ENCODE measurements at places on chromosomes 12 and 14.

DNA sequence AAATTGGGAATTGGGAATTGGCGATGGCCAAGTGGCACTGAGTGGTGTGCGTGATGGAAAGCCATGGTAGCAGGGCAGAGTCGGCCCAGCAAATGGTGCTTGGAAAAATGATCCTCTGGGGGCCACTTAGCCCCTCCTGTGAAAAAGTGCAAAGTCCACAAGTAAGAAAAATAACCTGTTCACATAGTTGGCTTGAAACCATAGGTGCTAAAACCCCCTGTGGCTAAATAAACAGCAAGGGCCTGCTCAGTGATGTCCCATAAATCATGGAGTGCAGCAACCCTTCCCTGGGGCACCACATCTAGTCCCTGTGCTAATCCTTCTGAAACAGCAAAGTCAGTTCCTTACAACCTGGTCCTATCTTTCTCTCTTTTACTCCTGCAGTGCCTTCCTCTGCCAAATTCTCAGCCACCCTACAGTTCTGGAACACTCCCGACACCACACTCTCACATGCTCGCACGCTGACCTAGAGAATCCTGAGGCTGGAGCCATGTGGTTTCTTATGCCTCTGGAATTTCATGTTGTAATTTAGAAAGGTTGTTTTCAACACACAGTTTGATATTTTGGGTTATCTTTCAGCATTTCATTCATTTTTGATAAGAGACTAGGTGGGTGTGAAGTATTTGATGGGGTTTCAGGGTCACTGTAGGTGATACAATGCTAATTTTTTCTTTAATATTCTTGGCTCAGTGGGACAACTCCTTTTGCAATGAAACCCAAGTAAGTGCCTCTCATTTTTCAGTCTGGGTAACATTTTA lies 123.6 kb downstream of the SMOC1 start:
- DNase-seq, result no peak

GRCh38 chr12:9342614-9343353 lies 134.6 kb upstream of the PZP start:
- no peak for DNase-seq

GRCh38 chr12:102548543-102548942 lies 68.2 kb upstream of the IGF1 start:
- DNase-seq, result no peak

GRCh38 chr14:52338051-52338681 lies 24.1 kb downstream of the PTGER2 start:
- DNase-seq, result no peak

DNA sequence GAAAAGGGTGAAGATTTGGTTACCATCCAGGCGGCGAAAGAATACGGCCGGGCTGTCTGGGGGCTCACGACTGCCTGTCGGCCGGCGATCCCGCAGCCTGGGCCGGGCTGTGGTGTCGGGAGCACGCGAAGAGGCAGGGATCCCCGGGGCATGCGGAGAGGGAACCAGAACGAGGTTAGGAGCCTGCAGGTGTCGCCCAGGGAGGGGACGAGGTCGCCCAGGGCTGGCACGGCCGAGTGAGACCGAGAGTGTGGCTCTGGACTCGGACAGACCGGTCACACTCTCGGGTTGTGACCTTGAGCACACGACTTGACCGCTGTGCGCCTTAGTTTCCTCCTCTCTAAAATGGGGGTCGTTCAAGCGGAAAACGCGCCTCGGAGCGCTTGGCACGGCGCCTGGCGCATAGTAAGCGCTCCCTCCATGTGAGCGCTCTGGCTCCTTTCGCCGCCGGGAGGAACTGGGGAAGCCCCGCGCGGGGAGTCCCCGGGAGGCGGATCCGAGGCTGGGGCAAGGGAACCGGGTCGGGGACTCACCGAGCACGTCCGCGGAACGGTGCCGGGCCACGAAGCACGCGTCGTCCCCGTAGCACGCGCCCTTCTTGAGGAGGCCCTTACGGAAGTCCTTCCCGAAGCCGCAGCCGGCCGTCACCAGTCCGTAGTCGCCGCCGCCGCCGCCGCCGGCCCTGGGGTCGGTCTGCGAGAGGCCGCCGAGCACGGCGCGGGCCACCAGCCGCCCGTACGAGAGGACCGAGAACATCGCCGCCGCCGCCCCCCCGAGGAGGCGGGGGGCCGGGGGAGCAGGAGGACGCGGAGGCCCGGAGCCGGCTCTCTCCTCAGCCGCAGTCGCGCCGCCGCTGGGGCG lies 612 bp downstream of the PPTC7 start:
- DNase-seq, result peak; percentile 68

DNA sequence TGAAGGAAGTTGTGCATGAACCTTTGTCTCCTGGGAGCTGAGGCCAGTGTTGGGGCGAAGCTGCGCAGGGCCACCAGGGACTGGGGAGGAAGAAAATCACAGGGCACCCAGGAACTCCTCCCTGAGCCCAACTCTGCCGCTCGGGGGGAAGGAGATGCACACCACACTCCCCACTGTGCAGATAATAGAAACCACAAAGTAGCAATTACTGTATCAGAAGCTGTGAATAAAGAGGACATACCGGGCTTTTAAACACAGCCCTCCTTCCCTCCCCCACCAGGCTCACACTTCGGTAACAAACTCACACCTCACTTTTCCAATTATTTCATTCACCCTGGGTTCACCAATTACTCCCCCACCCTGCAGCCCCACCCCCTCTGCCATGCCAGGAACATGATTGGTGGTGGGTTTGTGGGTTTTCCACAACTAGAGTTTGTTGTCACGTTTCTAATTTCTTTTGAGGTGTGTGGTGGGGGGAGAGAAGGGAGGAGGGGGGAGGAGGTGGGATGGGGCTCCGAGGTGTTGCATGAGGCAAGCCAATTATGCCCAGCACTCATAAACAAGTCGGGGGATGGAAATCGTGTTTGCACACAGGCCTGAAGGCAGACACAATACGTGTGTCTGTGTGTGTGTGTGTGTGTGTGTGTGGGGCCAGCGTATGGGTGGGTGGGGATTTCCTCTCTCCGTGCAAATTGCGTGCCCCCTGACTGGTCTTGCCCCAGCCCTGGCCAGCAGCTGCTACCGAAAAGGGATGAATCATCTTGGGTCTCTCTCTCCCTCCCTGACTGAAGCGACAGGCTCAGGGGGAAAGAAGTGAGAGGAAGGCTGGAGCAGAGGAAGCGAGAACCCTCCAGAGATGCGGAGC lies 103.3 kb downstream of the RBM19 start:
- DNase-seq, result peak; percentile 2

All from stimulated activated CD8-positive, alpha-beta memory T cell treated with anti-CD3 and anti-CD28 coated beads, Interleukin-15, amount 100 ng/mL, for 4 hours (primary cell).